Activated CD8-positive, alpha-beta memory T cell treated with anti-CD3 and anti-CD28 coated beads, Interleukin-2, amount 10 ng/mL, durations not matched to agents 7 days and 5 days (primary cell): ENCODE measurements at places on chromosomes 4 and X.

DNA sequence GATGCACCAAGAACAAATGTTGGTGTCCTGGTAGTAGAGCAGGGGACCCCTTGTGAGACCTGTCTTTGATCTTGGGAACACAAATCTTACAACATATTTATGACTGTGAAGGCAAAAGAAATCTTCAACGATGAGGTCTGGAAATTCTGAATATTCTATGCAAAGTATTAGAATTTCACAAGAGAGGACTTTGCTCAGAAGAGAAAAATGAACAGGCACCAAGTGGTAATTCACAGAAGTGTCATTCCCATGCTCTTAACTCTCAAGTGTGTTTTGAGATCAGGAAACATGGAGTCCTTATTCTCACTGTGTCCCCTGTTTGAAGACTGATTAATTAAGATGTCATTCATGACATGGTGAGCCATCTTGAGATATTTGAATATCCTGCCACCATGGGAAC is 52.5 kb downstream of the COQ2 start:
- DNase-seq, result no peak

GRCh38 chrX:134908356-134908755 is 82.4 kb upstream of the SMIM10 start:
- no peak for DNase-seq

DNA sequence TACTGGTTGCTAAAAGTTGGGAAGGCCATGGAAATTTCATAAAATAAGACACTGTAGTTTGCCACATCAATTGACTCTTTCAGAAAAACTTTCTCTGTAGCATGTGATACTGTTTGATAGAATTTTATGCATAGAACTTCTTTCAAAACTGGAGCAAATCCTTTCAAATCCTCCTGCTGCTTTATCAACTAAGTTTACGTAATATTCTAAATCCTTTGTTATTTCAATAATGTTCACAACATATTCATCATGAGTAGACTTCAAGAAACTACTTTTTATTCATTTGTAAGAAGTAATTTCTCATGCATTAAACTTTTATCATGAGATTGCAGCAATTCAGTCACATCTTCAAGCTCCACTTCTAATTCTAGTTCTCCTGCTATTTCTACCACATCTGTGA is 199.3 kb downstream of the PCDH18 start:
- no peak for DNase-seq

DNA sequence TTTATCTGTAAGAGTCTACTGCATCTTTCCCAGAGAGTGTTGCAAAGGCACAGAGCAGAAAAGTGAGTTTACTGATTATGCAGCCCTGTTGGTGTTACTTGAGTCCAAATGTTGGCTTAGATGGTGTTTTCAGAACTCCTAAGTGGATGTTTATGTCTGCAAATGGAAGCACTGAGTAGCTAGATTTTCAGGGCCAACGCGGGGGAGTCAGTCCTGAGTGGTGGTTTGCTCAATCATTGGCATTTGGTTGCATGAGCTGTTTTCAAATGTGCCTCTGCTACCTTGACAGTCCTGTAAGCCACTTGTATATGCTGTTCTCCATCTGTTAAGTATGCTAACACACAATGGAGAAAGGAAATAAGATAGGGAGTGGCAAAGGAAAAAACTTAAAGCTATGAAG is 45.4 kb downstream of the MAMLD1 start:
- DNase-seq, result no peak

DNA sequence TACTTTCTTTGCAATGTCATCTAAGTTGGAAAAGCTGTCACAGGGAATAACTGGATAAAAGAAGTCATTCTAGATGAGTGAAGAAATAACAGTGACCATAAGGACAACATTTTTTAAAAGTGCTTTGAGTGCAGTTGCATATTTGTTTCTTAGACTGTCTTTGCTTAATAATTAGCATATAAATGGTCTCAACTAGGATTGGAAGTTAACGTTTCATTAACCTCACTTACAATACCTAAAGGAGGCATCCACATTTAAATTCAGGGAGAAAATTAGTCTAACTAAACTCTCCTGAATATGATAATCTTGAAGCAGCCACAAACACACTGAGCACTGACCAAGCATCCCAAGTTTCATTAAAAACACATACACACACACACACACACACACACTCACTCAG is 780.7 kb downstream of the PCDH18 start:
- DNase-seq, result no peak

DNA sequence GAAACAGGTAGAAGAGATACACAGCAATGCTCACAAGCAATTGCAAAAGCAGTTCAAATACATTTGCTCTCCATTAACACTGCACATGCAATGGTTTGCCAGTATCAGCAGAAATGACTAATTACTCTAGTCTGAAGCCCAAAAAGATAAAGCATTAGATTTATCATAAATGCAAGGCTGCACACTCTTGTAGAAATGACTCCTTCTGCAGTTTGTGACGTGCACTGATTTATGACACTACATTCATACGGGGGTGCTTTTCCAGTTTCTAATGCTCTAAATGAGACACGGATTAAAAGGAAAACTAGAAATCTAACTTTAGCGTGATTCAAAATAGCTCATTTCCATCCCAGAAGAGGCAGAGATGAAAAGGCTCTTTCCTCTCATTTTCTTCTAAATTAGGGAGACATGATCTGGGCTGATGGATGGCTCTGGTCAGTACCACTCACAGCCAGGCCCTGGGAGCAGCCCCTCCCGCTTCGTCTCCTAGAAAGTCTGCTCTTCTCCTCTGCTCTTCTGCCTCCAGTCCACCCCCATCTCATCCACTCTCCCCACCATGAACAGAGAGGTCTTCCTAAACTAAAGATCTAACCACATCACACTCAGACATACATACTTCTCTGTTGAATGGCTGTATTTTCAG is 33.2 kb downstream of the PPP2R2C start:
- DNase-seq, result no peak

GRCh38 chr4:6857009-6857882 is 52.4 kb upstream of the TBC1D14 start:
- DNase-seq, result no peak

- DNase-seq, result no peak
Observed at GRCh38 chr4:180336494-180337090, 1906.6 kb upstream of the TENM3 start.

GRCh38 chrX:20363275-20363674 is 96.6 kb upstream of the RPS6KA3 start:
- DNase-seq, result no peak

DNA sequence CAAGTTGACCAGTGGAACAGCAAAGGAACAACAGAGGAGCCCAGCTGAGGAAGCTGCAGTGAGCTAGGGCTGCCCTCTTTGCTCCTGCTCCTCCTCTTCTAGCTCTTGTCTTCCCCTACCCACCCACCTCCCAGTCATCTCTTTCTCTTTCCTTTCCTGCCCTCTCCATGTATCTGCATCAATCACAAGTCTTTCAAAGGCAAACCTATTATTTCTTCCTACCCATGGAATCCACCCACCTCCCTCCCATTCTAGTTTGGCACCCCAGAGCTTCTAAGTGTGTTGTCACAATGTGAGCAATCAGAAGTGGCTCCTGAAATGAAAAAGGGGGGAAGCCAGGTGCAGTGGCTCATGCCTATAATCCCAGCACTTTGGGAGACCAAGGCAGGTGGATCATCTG is 69.3 kb downstream of the TSC22D3 start:
- DNase-seq, result no peak

DNA sequence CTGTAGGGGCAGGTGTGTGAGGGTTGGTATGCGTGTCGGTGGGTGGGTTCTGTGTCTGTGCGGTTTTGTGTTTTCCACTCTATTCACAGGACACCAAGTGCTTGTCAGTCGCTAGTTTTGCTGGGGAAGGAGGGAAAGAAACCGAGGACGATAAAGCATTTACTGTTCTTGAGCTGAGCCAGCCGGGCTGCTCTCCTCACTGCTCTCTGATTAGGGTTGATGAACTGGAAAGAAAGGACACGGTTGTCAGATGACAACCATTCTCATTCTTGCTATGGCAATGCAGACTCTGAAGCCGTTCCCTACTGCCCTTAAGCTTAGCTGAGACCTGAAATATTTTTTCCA is 832 bp downstream of the EGFL6 start:
- no peak for DNase-seq
